Peyer's patch (tissue), 4 donors: ENCODE measurements at places on chromosomes 11 and 22. TPM values are rescaled to one million over a fixed set of nuclear protein-coding genes. Genes with fewer than 3 reads are reported as not detected.

GRCh38 chr22:46829941-46830715 is 67.7 kb downstream of the TBC1D22A start:
- DNase-seq = no peak
- no peak overlapping the region for H3K4me3 ChIP-seq
- no peaks in the 10 kb centered on the region for H3K4me1 ChIP-seq
- no peaks in the 10 kb centered on the region for H3K27me3 ChIP-seq

Gene OR52I1
- not detected for total RNA-seq

GRCh38 chr22:36734171-36735058 is 30.9 kb upstream of the CACNG2 start:
- H3K4me1 ChIP-seq = no peaks in the 10 kb centered on the region
- no peaks in the 10 kb centered on the region for H3K36me3 ChIP-seq
- no peak for DNase-seq
- H3K27ac ChIP-seq = no peak overlapping the region

Gene CHRDL2
- not detected for total RNA-seq

DNA sequence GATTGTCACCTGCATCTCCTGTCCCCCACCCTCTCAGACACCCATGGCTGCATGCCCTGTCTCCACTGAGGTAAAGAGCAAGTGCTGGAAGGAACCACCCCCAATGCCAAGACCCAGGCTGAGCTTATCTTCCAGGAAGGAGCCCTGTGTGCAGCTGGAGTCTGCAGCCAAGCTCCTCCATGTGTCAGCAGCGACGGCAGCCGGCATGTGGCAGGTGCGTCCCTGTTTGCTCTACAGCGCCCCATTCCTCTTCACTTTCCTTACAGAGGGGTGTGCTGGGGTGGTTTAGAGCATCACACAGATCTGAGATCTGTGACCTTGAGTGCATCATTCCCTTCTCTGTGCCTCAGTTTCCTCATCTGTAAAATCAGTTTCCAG is 7.7 kb upstream of the MN1 start:
- no peaks in the 10 kb centered on the region for H3K4me1 ChIP-seq
- H3K36me3 ChIP-seq = no peaks in the 10 kb centered on the region
- H3K27ac ChIP-seq = no peak overlapping the region

GRCh38 chr11:121451986-121452608 is at the start of gene SORL1:
TSS of gene SORL1 (plus strand) at chr11:121452314. CDS start at chr11:121452332, 18 bp downstream.
- peak; percentile 91 for DNase-seq
- H3K27me3 ChIP-seq = no peaks in the 10 kb centered on the region
- peaks cover 16% of the 10 kb centered on the region for H3K4me1 ChIP-seq
- H3K4me3 ChIP-seq = peak within 1 kb of the TSS; percentile 71
- no peaks in the 10 kb centered on the region for H3K36me3 ChIP-seq

- no peaks in the 10 kb centered on the region for H3K27me3 ChIP-seq
- no peak overlapping the region for H3K4me3 ChIP-seq
- no peaks in the 10 kb centered on the region for H3K36me3 ChIP-seq
- H3K27ac ChIP-seq = no peak overlapping the region
Measured at GRCh38 chr11:1541474-1542204, 30.4 kb downstream of the DUSP8 start.

DNA sequence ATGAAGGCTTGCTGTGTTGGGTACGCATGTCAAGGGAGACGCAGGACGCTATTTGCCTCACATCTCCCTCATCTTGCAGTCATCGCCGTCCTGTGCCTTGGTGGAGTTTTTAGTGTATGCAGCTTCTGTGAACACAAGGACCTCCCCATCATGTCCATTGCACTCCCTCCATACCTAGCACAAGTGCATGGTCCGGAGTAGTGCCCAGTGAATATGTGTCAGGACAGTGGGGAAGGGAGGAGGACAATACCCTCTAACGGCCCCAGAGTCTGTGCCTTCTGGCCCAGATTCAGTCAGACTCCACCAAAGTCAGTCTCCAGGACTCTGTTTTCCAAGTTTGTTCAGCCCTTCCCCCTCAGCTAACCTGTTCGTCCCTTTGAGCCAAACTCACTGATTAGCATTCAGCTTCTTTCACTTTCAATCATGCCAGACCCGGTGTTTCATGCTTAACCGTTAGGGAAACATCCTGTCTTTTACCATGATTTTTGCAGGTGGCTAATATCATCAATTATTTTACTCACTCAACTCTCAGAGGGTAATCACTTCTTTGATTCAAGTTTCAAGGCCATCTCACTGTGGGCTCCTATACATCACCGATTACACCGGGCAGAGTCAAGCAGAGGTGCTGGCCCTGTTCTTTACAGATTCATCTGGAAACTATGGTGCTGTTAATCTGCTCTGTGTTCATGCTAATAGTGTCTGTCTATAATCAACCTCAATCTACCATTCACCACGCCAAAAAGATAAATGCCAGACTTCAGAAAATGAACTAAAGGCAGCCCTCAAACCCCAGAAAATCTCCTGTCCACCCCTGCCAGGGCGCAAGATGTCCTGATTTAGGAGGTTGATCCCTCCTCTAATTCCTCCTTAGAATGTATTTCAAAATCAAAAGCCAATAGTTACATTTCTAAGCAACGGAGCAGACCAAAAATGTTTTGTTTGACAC is 156.5 kb downstream of the RRAS2 start:
- DNase-seq = no peak
- no peaks in the 10 kb centered on the region for H3K36me3 ChIP-seq
- H3K27ac ChIP-seq = no peak overlapping the region
- no peak overlapping the region for H3K4me3 ChIP-seq

- peaks cover 31% of the 10 kb centered on the region for H3K4me1 ChIP-seq
- no peaks in the 10 kb centered on the region for H3K27me3 ChIP-seq
- no peak overlapping the region for H3K4me3 ChIP-seq
- H3K27ac ChIP-seq = no peak overlapping the region
- H3K36me3 ChIP-seq = no peaks in the 10 kb centered on the region
Measured at GRCh38 chr11:3905080-3905953, 49.9 kb downstream of the STIM1 start.

DNA sequence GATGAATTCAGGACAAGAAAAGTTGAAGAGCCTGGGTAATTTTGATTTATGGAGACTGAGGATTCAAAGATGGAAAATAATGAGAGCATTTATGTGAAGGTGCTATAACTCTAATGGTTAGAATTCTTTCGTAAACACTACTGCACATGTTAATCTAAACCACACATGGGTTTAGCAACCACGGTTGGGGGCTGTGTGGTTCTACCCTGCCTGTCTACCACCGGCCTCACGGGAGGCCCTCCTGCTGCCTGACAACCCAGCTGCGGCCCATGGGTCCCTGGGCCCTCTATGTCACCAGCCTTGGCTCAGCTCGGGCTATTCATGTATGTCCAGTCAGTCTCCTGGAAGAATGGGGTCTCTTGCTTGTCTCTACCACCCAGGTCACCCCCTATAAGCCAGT is 68.5 kb upstream of the ARFGAP3 start:
- peaks cover 55% of the 10 kb centered on the region for H3K4me1 ChIP-seq
- no peaks in the 10 kb centered on the region for H3K27me3 ChIP-seq
- H3K4me3 ChIP-seq = no peak overlapping the region
- H3K36me3 ChIP-seq = no peaks in the 10 kb centered on the region

DNA sequence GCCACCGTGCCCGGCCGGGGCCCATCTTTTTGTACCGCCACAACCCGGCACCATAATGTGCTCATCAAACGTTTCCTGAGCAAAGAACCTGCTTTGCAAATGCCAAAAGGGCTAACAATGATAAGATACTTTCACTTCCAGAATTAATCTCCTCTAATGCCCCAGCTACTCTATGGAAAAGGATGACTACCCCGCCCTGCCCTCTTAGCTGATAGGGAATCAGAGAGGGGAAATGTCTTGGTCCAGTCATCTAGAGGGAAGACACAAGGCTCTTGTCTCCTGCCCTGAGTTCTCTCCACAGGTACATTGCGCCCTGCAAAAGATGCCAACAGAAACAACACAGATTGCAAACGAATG is 586 bp downstream of the TTLL1 start:
- H3K36me3 ChIP-seq = no peaks in the 10 kb centered on the region
- H3K4me1 ChIP-seq = no peaks in the 10 kb centered on the region
- peak overlapping the region; percentile 75 for H3K27ac ChIP-seq
- H3K27me3 ChIP-seq = no peaks in the 10 kb centered on the region
- no peak for DNase-seq

- H3K4me3 ChIP-seq = no peak overlapping the region
- H3K27ac ChIP-seq = no peak overlapping the region
- H3K27me3 ChIP-seq = no peaks in the 10 kb centered on the region
- H3K36me3 ChIP-seq = peaks cover 11% of the 10 kb centered on the region
- no peaks in the 10 kb centered on the region for H3K4me1 ChIP-seq
Measured at GRCh38 chr11:78564490-78565467, 9.9 kb downstream of the NARS2 start.

- DNase-seq = no peak
- H3K27ac ChIP-seq = no peak overlapping the region
- H3K4me3 ChIP-seq = no peak overlapping the region
- H3K36me3 ChIP-seq = peaks cover 74% of the 10 kb centered on the region
Measured at GRCh38 chr11:66625041-66625751, 8.8 kb downstream of the RBM14 start.

- H3K27me3 ChIP-seq = no peaks in the 10 kb centered on the region
- no peak overlapping the region for H3K4me3 ChIP-seq
- DNase-seq = no peak
Measured at GRCh38 chr11:131944736-131945135, 574.3 kb downstream of the NTM start.

DNA sequence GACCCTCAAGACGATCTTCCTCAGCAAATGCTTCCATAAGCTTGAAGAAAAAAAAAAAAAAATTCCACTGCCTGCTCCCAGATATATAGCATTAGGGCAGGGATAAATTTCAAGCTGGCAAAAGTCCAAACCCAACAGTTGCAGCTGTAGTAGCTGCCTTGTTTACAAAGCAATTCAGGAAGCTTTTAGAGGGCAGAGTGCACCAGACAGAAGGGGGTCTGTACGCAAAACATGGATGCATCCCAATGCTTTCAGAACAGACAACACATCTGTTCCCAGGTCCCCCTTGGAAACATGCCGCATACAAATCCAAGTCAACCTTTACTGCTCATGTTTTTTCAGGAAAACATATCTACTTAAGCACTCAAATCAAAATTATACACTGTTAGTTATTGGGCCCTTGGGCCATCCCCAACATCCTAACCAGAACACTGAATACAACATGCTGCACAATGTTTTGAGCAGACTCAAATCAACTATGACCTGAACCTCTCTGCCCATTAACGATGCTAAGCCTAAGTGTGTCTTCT is 94.5 kb downstream of the CADM1 start:
- no peaks in the 10 kb centered on the region for H3K4me1 ChIP-seq
- no peak overlapping the region for H3K4me3 ChIP-seq
- H3K36me3 ChIP-seq = no peaks in the 10 kb centered on the region

DNA sequence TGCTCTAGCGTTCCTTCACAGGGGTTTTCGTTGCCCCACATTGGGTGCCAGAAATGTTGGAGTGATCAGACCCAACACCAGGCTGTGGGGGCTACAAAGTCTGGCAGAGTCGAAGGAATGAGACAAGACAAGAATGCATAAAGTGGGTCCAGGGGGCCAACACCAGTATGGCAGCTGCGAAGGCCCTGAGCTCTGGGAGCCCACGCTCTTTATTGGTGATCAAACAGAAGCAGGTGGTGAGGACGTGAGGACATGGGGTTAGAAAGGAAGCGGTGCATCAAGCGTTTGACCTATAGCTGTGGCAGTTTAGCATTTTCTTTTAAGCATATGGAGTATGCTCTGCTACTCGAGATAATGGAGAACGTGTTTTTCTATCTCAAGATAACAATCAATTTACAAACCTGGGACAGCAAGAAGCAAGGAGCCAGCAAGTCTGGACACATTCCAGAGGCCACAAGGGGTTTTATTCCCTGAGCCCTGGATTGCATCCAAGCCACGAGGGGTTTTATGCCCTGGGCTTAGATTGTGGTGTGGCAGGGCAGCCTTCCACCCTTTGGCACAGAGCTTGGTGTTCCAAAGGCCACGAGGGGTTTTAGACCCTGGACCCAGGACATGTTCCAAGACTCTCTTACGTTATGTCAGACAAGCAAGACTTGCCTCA is 3.9 kb upstream of the DNAJB13 start:
- H3K4me1 ChIP-seq = no peaks in the 10 kb centered on the region
- H3K27ac ChIP-seq = no peak overlapping the region
- H3K36me3 ChIP-seq = no peaks in the 10 kb centered on the region
- no peak overlapping the region for H3K4me3 ChIP-seq
- H3K27me3 ChIP-seq = no peaks in the 10 kb centered on the region
- no peak for DNase-seq

Gene SMIM35
- total RNA-seq = not detected

- H3K27ac ChIP-seq = no peak overlapping the region
- no peaks in the 10 kb centered on the region for H3K36me3 ChIP-seq
- no peaks in the 10 kb centered on the region for H3K27me3 ChIP-seq
- H3K4me3 ChIP-seq = no peak overlapping the region
- no peaks in the 10 kb centered on the region for H3K4me1 ChIP-seq
- DNase-seq = no peak
Measured at GRCh38 chr11:19646921-19647320, 65.7 kb upstream of the NAV2 start.

Gene SYNGR1
- total RNA-seq = 1.2 TPM

- H3K4me3 ChIP-seq = no peak overlapping the region
- no peaks in the 10 kb centered on the region for H3K36me3 ChIP-seq
- no peak overlapping the region for H3K27ac ChIP-seq
- H3K27me3 ChIP-seq = no peaks in the 10 kb centered on the region
Measured at GRCh38 chr11:126253265-126253664, 15.4 kb downstream of the SRPRA start.

GRCh38 chr11:16861862-16862261 is 123.4 kb downstream of the C11orf58 start:
- no peak overlapping the region for H3K4me3 ChIP-seq
- H3K4me1 ChIP-seq = peaks cover 5% of the 10 kb centered on the region
- no peak for DNase-seq
- no peaks in the 10 kb centered on the region for H3K36me3 ChIP-seq
- H3K27me3 ChIP-seq = no peaks in the 10 kb centered on the region

DNA sequence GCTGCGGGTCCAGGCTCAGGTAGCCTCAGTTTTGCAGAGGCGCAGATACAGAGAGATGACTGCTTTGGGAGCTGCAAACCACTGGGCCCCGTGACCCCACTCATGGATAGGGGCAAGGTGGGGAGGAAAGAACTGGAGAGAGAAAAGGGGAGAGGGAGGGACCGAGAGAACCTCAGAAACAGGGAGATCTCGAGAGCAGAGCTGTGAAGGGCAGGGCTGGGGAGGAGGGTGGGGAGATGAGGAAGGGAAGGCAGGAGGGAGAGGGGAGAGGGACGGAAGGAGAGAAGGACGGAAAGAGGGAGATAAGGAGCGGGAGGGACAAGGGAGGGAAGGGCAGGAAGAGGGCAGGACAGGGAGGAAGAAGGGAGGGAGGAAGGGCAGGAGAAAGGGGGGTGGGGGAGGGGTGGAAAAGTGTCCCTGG is 46.3 kb downstream of the IGLL1 start:
- DNase-seq = peak; percentile 57
- H3K4me3 ChIP-seq = no peak overlapping the region

Gene OR8H2
- total RNA-seq = not detected
